ENCODE measurements at places on chromosomes 3 and 15.
A peak's percentile ranks its signal among the peaks of the same experiment; 100 is the strongest.

DNA sequence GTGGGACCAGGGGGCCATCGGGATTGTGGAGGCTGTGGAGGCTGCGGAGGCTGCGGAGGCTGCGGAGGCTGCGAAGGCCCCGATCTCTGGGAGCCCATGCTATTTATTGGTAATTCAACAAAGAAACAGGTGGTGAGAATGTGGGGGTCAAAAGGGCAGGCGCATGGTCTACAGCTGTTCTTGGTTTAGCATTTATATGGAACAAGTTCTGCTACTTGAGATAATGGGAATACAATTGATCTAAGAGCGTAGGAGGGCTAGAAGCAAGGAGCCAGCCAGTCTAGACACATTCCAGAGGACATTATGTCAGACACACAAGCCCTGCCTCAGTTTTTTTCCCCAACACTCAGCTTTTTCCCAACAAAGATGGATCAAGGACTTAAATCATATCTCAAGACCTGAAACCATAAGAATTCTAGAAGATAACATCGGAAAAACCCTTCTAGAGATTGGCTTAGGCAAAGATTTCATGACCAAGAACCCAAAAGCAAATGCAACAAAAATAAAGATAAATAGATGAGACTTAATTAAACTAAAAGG lies 20.1 kb downstream of the C3orf80 start:
- peak; percentile 79 for DNase-seq

- DNase-seq = peak; percentile 92
Observed at GRCh38 chr3:58051196-58051595, 43.0 kb downstream of the FLNB start.

GRCh38 chr3:16028604-16029003 lies 145.9 kb upstream of the GALNT15 start:
- peak; percentile 90 for DNase-seq

GRCh38 chr15:70701891-70702568 lies 61.3 kb downstream of the UACA start:
- DNase-seq = peak; percentile 77

GRCh38 chr3:104632521-104632920 lies 734.2 kb upstream of the ALCAM start:
- DNase-seq = no peak

GRCh38 chr3:69435274-69436265 lies 49.7 kb upstream of the FRMD4B start:
- no peak for DNase-seq

- DNase-seq = no peak
Observed at GRCh38 chr3:98705694-98706093, 57.4 kb upstream of the ST3GAL6 start.

- peak; percentile 70 for DNase-seq
Observed at GRCh38 chr3:44584646-44585501, at the start of gene ZNF660. ZNF660 (plus strand) TSS chr3:44584964; CDS start chr3:44594194, 9,230 bp downstream.

- DNase-seq = no peak
Observed at GRCh38 chr15:98729446-98730042, 81.2 kb downstream of the IGF1R start.

DNA sequence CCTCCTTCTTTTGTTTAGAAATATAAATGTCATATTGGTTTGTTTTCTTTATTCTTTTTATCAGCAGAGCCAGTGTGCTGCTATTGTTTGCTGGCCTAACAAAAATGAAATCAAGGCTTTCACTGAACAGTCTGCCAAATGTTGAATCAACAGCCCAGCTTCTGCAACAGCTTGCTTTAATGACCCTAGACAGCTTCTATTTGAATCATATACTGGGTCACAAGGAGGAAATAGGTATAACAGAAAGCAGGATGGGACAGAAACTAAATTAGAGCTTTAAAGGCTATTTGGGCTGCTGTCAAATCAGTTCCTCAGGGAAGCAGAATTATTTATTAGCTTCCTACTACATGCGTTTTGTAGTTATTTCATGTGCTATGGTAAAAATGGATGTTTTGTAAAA lies 12.1 kb upstream of the DNAJC13 start:
- DNase-seq = no peak

DNA sequence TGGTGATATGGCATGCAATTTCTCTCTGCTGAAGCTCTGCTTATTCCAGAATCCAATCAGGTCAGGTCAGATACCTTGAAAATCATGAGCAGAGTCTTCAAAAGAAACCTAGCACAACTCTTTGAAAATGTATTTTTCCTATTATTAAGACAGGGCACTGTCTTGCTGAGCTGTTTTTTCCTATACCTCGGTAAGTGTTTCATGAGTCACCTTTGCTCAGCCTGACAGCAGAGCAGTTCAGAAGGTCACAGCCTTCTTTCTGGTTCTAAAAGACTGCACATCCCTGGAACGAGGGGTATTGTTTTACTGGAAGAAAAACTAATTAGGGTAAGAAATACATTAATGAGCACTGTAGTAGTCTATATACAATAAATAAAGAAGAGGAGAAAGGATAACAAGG lies 422.0 kb downstream of the SOX2 start:
- peak; percentile 18 for DNase-seq

GRCh38 chr3:81500039-81500438 lies 261.4 kb downstream of the GBE1 start:
- DNase-seq = no peak

DNA sequence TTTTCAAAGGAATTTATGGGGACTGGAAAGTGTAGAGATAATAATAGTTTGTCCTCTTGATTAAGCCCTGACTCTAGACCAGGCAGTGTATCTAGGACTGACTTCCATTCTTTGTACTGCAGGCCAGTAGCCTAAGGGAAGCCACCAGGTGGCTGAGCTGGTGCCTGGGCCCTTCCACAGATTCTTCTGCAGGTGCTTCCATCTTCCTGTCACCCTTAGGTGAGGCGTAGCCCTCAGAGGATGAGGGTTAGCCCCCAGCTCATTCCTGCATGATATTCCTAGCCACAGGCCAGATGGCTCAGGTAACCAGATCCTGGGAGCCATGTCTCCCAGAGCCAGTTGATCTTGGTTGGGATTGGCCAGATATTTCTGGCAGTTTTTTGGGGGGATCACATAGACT lies 169.0 kb upstream of the IL12A start:
- no peak for DNase-seq

DNA sequence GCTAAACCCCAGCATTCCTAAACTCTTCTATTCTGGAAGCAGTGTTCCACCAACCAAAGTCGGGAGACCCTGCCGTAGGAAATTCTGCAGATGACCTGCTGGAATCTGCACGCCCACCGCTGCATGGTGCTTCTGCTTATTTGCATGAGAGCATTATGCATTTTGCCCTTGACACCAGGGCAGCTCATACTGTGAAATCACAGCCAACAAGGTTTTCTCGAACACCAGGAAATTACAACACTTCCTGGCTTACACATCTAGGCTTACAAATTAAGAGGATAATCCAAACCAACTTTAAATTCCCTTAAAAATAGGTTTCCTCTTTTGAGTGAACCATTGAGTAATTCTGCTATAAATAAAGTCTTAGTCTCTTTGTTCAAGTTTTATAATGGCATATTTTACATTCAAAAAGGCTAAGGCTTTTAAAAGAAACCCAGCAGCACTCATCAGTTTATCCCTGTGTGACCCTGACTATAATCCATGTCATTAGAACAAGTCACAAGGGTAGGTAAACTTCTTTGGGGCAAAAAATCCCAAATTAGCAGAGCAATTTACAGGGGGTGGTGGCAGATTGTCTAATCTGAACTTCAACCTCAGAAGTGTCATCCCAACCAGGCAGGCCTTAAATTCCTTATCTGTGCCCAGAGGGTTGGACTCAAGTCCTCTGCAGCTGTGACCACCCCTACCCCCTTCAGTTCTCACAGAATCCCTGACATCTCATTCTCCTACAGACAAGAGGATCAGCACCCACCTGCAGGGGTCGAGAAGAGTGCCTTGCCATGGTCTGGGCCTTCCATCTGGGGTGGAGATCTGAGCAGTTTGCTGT lies 33.5 kb upstream of the RBP1 start:
- DNase-seq = no peak

GRCh38 chr3:178686826-178687225 lies 150.6 kb downstream of the KCNMB2 start:
- DNase-seq = no peak

DNA sequence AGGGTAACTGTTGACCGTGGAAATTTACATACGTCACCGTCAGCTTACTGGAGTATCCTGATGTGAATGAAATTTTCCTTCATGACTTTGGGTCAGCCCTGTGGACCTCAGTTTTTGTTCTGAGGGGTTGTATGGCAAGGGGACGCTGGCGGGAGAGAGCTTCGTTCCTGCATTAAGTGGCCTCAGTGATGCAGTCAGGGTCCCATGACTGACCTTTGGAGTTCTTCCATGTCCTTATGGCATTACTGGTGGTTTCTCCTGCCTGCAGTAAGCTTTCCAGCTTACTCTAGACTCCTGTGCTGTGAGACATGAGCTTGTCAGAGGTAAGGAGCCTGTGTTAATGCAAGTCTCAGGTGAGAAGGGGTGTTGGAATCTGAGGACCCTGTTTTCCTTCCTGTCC lies 1.8 kb downstream of the CD276 start:
- DNase-seq = no peak

DNA sequence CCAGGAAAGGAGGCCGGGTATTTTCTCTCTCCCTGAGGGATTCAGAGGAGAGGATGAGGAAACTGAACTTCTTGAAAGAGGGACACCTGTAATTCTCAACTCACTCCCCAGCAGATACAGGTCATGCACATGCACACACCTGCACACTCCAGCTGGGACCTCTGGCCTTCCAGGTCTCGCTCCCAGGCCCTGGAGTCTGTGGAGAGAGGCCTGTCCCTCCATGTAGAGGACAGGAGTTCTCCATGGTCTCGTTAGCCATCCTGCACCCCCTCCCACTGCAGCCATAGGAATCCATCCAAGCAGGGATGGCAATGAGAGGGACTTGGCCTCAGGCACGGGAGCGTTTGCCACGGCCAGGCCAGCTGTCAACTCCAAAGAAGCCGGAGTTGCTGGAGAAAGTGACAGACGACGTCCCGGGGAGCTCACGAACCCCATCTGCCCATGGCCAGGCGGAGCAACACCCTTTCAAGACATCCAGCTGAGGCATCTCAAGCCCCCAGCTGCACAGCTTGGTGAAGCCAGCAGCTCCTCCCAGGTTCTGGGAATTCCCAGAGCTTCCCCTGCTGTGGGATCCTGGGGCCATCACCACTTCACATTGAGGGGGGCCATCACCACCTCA lies 223.3 kb downstream of the UACA start:
- DNase-seq = no peak

DNA sequence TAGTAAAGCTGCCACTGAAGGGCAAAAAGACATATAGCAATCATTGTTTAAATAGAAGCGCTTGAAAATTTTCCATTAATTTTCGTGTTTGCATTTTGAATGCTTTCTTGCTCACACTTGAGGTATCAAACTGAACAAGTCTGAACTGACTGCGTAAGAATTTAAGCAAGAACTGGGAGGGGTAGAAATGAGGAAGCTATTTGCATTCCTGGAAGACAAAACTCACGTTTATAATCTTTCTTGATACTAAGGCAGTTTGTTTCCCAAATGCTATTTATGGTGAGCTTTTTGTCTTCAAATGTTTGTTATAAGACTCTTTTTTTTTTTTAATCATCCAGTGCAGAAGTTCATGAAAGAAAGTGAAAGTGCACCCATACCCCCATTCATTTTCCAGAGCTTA lies 499.8 kb upstream of the TPRG1 start:
- DNase-seq = no peak

GRCh38 chr3:37967260-37967881 lies 23.2 kb upstream of the VILL start:
- DNase-seq = peak; percentile 26

DNA sequence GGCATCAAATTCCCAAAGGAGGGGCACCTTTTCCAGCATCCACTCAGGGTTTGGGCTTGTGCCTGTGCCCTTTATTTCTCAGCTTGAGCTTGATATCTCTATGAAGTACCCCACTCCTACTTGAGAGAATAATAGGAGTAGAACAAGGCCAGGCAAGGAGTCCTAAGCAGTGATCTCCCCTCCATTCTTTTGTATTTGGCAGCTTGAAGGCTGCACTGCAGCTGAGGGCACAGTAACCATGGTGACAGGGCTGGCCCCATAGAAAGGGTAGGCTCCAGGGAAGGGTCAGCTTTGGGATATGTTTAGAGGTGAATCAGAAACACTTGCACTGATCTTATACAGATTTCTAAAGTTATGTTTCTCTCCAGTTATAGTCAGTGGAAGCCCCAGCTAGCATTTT lies 145.4 kb upstream of the SLC24A5 start:
- DNase-seq = no peak

DNA sequence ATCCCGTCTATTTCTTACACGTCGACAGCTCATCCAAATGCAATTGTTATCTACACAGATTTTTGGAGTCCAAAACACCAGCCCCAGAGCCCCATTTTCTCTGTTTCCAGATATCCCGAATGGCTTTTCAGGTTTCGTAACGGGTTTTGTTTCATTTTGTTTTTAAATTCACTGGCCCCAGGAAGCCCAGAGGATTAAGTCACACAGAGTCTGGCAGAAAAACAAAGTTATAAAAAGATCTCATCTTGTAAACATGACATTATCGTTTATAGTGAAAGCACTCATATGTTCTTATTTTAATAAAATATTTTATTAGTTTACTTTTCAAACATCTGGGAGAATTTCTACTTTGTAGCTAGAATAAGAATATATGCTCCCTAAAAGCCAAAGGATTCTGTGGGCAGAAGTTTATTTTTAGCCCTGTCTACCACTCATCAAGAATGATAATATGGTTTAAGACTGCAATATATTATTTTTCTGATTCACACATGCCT lies 149.3 kb upstream of the SLC2A2 start:
- no peak for DNase-seq

GRCh38 chr3:72171946-72172345 lies 387.0 kb upstream of the PROK2 start:
- peak; percentile 8 for DNase-seq

DNA sequence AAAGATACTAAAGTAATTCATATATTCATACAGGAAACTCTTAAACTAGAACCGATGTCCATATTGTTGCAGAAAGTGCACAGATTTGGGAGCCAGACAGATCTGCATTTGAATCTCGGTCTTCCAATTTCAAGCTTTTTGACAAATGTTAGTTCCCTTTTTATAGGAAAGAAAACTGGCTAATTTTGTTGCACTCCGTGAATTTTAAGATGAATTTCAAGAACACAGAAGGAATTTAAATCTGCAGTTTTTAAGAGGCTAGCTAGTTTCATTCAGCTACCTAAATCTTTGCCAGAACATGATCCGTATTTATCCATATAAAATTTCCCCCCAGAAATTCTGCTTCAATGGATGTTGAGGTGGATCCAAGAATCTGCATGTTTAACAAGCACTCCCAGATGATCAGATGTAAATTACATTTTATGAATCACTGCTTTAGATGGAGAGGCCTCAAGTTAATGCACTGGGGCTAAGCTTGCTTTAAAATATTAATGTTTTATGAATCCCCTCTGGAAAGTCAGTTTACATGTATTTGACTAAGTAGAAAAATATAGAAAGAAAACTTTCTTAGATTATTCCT lies 1296.3 kb upstream of the CADM2 start:
- DNase-seq = no peak

All from astrocyte (in vitro differentiated cells and primary cell).